ENCODE measurements at places on chromosomes 1 and 21.

DNA sequence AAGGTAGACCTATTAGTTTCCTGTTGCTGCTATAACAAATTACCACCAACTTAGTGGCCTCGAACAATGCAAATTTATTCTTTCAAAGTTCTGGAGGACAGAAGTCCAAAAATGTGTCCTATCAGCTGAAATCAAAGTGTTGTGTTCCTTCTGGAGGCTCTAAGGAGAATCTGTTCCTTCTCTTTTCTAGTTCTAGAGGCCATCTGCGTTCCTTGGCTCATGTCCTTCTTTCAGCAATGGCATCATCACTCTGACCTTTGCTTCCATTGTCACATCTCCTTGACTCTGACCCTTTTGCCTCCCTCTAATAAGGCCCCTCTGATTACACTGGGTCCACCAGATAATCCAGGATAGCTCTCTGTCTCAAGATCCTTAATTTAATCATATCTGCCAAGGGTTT lies 1.2 kb upstream of the MR1 start:
- peak; percentile 66 for DNase-seq

GRCh38 chr1:222399197-222399596 lies 148.7 kb downstream of the HHIPL2 start:
- DNase-seq: no peak

DNA sequence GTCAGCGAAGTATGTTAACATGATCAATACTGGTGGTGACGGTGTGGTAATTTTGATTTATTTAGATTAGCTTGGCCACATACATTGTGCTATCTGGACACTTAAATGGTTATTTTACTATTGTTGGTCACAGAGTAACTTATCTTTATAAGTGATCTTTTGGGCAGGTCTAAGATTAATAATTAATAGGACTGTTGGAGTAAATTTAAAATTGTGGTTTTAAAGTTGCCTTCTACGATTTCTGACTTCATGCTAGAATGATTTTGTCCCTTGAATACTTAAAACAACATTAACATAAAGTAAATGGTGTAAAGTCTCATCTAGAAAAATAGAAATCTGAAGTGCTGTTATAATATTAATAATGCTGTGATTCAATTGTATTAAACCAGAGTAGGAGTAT lies 14.7 kb downstream of the SRRM1 start:
- no peak for DNase-seq

DNA sequence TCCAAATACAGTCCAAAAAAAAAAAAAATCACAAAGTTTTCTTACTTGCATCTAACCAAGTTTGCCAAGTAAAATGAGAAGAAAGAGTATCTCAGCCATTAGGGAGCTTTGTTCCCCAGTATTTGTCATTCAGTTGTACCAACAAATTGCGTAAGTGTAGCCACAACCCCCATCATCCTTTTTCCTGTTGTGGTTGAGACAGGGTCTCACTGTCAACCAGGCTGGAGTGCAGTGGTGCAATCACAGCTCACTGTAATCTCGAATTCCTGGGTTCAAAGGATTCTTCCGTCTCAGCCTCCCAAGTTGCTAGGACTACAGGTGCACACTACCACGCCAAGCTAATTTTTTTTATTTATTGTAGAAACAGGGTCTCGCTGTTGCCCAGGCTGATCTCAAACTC lies 9.5 kb downstream of the STX6 start:
- peak; percentile 51 for DNase-seq

- DNase-seq: no peak
These were observed 22.5 kb upstream of the CNTN2 start for GRCh38 chr1:205020466-205020865.

- DNase-seq: no peak
These were observed 3.9 kb downstream of the DISP3 start for GRCh38 chr1:11482701-11483479.

DNA sequence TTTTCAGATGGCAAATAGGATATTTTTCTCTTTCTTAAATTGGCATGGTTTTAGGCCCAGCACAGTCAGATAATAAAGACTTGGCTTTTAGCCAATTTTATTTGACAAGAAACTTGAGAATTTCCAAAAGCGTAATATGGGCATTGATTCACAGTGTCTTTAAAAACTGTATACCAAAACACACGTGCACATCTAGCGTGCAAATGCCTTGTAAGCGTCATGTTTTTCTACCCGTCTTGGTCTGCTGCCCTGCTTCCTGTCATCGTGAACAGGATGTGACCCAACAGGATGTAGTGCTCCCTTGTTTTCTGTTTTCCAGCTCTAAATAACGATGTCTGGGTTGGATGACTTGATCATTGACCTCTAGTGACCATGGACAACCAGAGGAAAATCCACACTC lies 24.7 kb upstream of the SLC44A3 start:
- DNase-seq: peak; percentile 24

DNA sequence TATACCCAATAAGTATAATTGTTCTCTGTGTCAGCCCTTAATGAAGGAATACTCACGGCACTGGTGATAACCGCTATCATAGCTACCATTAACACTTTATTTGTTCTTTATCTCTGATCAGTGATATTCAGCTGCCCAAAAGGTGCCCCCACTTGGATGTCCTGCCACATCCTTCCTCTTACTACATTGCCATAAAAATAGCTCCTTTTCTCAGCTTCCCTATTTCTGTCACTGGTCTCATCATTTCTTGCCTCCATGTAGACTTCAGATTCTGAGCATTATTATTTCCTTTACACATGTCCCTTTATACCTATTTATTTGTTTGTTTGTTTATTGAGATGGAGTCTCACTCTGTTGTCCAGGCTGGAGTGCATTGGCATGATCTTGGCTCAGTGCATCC lies 2.7 kb upstream of the RAB29 start:
- peak; percentile 53 for DNase-seq

- no peak for DNase-seq
These were observed 68.4 kb upstream of the DPYD start for GRCh38 chr1:97989094-97989680.

- DNase-seq: no peak
These were observed 9.4 kb downstream of the PIGP start for GRCh38 chr21:37063433-37063832.

DNA sequence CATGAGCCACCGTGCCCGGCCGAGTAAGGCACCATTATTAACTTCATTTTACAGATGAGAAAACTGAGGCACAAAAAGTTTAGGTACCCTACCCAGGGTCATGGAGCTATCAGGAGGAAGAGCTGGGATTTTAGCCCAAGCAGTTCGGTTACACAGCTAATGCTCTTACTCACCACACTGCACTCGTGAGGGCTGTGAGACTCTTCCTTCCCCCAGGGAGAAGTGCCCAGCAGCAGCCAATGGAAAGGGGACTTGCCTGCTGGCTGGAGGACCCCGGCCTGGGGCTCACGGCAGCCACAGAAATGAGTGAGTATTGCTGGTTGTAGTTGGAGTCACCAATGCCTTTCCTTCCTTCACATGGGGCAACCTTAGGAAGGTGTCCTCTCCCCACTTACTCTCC lies 5.2 kb upstream of the CSF1 start:
- DNase-seq: peak; percentile 86

- DNase-seq: peak; percentile 77
These were observed 38.9 kb downstream of the EIF2D start for GRCh38 chr1:206573319-206573718.

DNA sequence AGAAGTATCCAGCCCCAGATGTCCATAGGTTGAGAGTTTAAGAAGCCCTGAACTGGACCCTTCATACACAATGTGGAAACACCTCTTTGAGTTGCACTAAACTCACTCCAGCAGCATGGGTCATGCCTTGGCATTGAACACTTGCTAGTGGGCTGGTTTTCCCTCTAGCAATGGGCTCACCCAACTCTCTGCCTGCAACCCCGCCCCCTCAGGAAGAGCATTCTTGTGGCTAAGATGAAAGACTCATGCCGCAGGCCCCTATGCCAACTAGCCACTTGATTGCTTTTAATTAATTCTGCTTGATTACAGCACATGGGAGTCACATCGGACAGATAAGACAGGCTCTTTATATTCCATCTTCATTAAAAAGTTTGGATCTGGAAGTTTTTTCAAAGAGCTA lies 136.5 kb upstream of the GJB5 start:
- DNase-seq: no peak

GRCh38 chr1:61607448-61607847 lies 117.5 kb downstream of the TM2D1 start:
- no peak for DNase-seq

DNA sequence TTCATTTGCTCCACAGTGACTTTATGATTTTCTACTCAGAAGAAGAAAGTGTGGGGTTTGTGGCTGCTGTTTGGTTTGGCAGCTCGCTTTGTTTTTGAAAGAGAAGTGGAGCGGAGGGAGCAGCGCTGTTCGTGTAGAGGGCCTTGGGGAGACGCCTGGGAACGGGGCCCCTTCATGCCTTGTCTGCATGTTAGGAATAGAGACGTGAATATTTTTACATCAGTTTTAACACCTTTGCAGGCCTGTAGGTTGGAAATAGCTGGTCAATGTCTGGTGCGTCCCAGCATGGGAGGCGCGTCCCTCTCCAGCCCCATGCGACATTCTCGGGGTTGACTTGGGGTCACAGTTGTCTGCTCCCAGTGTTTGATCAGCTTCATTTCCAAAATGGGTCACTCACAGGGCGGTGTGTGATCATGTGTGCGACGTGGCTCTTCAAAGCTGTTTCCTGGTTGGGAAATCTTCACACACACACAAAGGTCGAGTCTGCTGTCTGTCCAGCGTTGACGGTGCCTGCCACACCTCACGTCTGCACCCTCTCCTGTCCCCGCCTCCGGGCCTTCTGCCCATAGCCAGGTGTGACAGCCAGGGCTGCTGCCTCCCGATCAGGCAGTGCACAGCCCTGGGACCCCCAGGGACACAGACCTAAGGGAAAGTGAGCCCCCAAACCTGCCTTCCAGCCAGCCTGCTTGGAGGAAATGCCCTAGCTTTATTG lies 149.2 kb downstream of the PSMG1 start:
- no peak for DNase-seq

DNA sequence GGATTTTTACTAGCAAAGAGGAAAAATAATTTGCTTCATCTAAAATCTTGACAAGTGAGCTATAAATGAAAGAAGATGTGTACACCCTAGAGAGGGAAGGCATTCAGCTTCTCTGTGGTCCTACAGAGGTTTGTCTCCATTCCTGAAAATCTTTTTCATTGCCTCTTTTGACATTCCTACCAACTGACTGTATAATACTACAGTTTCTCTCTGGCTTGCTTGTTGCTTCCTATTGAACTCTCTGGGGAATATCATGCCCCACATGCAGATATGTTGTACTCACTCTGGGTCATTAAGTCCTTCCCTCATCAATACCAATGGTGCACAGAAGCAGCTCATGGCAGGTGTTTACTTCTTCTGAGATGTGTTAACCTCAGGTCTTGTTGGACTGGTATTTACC lies 371.2 kb upstream of the PLXNA2 start:
- DNase-seq: no peak

- DNase-seq: no peak
These were observed 75.5 kb downstream of the MORN1 start for GRCh38 chr1:2315674-2316450.

DNA sequence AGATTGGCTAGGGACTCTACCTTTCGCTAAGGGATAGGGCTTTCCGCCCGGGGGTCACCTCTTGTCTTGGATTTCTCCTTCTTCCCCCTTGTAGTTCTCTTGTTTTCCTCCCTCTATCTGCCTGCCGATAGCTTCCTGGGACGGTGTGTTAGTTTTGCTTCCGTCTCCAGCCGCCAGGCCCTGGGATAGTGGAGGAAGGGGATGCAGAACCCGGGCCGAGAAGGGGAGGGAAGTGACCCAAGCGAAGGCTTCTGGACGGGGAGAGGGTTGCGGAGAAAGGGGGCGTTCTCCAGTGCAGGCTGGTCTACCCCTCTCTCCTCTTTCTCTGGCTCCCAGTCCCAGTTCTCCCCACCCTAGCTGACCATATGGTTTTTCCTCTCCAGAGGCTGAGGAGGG lies 871 bp downstream of the TUFT1 start:
- DNase-seq: no peak

- no peak for DNase-seq
These were observed 16.4 kb downstream of the CCN1 start for GRCh38 chr1:85596947-85597346.

DNA sequence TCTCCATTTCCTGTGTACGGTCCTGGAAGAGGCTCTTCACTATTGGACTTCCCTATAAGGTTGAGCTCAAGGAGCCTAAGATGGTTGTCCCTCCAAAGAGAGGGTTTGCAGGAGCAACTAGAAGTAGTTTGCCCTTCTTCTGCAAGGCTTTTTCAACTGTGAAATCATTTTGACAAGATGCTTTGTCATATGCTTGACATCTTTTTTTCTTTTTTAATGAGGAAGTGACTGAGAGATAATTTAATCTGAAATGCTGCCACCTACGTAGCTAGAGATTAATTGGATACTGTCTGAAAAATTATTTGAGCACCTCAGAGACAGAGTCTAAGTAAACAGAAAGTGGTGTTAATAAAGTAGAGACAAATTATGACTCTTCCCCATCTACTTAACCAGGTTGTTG lies 97.0 kb downstream of the CHRM3 start:
- DNase-seq: no peak

DNA sequence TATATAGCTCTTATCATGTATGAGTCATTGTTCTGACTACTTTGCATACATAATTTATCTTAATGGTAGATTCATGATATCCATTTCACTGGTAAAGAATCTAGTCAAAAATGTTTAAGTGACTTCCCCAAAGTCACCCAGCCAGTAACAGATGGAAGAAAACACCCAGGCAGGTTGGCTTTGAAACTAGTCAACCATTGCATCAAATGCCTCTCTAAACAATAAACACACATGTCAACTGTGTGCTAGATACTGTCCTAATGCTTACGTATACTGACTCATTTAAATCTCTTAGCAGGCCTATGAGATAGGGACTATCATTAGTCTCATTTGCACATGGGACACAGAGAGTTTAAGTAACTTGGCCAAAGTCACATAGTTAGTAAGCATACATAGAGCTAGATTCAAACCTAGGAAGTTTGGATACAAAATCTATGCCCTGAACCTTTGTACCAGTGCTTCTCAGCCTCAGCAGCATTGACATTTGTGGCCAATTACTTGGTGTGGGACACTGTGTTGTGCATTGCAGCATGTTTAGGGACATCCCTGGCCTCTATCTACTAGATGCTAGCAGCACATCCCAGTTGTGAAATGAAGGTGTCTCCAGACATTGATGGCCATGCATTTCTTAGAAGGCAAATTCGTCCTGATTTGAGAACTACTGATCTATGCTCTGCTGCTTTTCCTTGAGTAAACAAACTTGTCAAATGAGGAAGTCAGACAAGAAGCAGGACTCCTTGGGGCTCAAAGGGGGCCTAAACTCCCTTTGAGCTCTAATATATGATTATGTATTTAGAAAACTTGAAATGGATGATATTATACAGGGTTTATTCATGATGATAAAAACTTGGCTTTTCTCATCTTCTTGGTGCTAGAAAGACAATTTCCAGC lies 316.3 kb downstream of the KCNH1 start:
- no peak for DNase-seq

- peak; percentile 59 for DNase-seq
These were observed 61.4 kb upstream of the TNFSF18 start for GRCh38 chr1:173112129-173112528.

- DNase-seq: no peak
These were observed 142.9 kb downstream of the VPS13D start for GRCh38 chr1:12372761-12373160.

Measured in inflammatory macrophage (primary cell).